ENCODE measurements at places on chromosomes 3 and 15.

DNA sequence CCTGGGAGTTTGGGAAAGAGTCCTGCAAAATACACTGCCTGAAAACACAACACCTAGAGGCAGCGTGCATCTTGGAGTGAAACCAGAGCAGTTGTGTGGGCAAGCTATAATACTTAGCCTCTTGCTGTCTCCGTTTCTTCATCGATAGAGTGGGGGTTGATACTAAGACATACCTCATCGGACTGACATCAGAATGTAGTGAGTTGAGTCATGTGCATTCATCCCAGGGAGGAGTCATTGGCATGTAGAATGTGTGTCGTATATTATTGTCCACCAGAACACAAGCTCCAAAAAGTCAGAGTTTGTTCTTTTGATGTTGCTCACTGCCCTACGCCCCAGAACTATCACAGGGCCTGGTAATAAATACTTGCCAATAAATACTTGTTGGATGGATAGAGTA is 4.3 kb downstream of the SNTN start:
- DNase-seq: no peak

DNA sequence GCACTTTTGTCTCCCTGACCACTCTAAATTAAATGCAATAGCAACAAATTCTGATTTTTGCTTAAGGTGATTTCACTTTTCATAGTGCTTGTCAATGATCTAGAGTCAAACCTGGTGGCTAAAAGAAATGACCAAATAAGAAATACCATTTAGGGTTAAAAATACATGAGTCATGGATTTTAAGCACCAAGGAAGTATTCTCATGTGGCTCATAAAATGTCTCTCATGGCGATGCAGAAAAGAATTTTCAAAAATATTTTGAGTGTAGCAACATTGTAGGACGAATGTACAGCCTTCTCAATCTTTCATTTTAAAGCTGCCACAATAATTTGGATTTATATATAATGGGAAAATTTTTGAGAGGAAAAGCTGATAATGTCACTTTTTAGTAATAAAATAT is 193.6 kb downstream of the EPHA3 start:
- DNase-seq: no peak

GRCh38 chr3:161166051-161166450 is 55.1 kb upstream of the NMD3 start:
- no peak for DNase-seq

GRCh38 chr3:156304406-156304805 is 184.0 kb downstream of the KCNAB1 start:
- DNase-seq: no peak

- DNase-seq: no peak
Measured at GRCh38 chr15:44804298-44805046, 68.1 kb downstream of the TRIM69 start.

DNA sequence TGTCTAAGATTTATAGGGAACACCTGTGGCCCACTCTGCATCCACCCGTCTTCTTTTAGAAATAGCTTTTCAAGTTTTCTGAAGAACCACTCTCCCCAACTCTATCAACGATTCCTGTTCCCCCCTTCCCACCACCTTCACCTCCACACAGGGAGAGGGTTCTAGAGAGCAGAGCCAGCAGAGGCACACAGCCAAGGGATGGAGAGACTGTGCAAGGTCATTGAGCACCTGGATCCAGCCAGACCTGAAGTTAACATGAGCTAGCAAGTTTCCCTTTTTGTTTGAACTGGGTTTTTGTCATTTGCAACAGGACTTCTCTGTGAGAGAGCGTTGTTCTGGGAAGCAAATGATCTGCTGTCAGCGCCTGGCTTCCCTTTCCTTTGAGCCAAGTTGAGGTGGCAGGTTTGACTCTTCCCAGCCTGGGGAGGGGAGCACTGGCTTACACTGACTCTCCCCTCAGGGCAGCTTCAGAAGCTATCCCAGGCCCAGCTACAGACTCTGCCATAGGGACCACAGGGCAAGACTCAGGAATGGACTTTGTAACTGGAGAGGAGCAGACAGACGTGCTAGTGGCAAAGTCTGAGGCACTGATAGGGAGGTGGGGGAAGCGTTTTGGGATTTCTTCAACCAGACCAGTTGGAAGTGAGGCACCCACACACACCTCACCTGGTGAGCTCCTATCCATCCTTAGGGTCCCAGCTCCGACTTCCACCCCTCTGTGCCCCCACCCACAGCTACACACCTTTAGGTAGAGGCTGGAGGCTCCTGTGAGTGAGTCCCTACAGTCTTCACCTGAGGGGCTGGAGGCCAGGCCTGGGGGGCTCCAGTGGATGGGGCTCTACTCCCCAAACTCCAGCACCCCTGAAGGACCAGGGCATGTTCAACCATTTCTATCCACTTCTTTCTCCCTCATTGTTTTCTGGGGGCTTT is 19.4 kb upstream of the PLXNA1 start:
- DNase-seq: no peak

GRCh38 chr3:56862352-56863062 is 60.8 kb upstream of the ARHGEF3 start:
- DNase-seq: no peak

GRCh38 chr15:91522605-91523332 is 330.7 kb upstream of the SLCO3A1 start:
- DNase-seq: no peak

- no peak for DNase-seq
Measured at GRCh38 chr15:66278056-66278455, 15.3 kb upstream of the DIS3L start.

DNA sequence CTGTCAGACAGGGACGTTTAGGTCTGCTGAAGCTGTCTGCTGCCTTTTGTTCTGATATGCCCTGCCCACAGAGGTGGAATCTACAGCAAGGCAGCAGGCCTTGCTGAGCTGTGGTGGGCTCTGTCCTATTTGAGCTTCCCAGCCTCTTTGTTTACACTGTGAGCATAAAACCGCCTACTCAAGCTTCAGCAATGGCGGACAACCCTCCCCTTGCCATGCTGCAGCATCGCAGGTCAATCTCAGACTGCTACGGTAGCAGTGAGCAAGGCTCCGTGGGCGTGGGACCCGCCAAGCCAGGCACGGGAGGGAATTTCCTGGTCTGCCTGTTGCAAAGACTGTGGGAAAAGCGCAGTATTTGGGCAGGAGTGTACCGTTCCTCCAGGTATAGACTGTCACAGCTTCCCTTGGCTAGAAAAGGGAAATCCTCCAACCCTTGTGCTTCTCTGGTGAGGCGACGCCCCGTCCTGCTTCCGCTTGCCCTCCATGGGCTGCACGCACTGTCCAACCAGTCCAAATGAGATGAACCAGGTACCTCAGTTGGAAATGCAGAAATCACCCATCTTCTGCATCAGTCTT is 71.4 kb downstream of the SPSB4 start:
- DNase-seq: no peak

GRCh38 chr3:48356419-48356818 is 15.6 kb upstream of the FBXW12 start:
- no peak for DNase-seq

GRCh38 chr15:68085052-68085451 is 30.9 kb downstream of the PIAS1 start:
- no peak for DNase-seq

GRCh38 chr3:5707794-5708193 is 520.3 kb downstream of the EDEM1 start:
- no peak for DNase-seq

- DNase-seq: no peak
Measured at GRCh38 chr15:86650094-86650493, 570.4 kb downstream of the AGBL1 start.

GRCh38 chr15:74320352-74321247 is 46.8 kb downstream of the CYP11A1 start:
- no peak for DNase-seq

DNA sequence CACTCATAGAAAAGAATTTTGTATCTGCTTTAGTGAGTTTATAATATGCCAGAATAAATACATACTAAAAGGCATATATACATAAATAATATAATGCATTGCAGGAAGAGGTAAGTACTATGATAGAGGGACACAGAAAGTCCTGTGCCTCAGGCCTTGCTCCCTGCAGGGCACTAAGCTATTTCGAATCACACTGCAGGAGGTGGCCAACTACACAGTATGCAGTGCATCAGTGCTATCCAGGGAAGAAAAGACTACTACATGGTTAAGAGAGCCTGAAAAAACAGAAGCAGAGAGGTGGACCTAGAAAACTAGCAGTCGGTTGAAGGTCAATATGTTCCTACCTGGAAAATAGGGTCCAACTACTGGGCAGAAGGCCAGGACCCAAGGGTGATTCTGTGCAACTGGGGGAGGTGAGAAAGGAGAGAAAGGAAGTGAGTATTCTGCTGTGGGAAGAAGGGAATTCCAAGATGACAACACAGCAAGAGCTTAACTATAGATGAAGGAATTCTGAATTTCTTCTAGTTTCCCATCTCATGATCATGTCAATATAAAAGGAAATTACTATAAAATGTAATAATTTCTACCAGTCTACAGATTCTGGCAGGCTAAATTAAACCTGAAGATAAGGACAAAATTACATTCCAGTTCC is 218.0 kb downstream of the ZBTB20 start:
- no peak for DNase-seq

DNA sequence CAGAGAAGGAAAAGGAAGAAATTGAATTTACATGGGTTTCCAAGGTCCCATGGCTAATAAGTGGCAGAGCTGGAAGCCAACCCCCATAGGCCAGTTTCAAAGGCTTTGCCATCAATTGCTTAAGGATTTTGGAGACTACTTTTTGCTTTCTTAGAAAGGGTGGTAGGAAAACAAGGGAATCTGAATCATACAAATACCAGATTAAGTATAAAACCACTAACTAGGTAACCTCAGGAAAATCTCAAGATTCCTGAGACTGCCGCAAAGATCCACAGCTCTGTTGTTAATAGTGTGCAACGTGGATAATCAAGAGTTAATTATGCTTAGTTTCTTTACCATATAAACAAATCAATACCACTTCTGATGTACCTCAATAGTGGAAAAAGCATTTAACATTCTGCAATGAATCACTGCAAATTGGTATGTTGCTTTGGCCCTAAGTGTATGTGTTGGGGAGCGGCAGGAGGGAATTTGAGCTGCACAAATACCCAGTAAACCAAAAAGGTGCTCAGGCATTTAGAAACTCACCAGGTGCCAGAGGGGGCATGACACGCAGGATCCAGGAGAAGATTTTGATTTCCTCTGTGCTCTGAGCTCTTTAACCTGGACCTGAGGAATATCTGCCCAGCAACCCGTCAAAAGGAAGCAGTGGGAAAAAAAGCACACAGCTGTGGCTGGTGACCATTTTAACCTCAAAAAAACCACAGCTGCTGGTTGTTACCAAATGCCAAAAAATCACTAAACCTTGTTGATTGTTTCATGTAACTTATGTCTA is 22.0 kb downstream of the AADAC start:
- DNase-seq: no peak

GRCh38 chr3:9497821-9498565 is 55.6 kb downstream of the LHFPL4 start:
- no peak for DNase-seq
